ENCODE measurements at places on chromosomes 7 and 10. TPM values are rescaled to one million over a fixed set of nuclear protein-coding genes. Genes with fewer than 3 reads are reported as not detected.

MAP3K8 gene
- polyA plus RNA-seq, result 1.3 TPM

DNA sequence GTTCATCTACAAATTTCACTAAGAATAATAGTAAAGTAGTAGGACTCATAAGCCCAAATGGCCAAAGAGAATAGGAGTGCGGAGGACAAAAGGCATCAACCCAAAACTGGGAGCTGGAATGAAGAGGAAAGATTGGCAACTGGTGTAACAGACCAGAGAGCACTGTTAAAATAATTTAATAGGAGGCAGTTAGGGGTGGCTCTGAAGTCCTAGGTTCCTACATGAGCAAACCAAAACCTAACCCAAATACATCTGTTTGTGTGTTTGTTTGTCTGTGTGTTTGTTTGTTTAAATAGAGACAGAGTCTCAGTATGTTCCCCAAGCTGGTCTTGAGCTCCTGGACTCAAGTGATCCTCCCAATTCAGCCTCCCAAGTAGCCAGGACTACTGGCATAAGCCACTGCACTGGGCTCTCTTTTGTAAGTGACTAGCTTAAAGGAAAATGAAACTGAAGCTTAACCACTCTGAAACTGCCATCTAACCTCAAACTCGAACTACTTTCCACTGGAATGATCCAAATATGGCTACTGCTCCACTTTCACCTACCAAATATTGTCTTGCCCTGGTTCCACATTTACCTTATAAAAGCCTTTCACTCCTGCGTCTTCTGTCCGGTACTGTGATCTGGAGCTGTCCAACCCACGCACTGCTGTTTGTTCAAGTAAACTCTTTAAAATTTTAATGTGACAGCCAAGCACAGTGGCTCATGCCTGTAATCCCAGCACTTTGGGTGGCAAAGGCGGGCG lies 94.9 kb downstream of the AKR1D1 start:
- no peak for DNase-seq

UTF1 gene
- polyA plus RNA-seq, result not detected

PGAM2 gene
- 141 TPM for polyA plus RNA-seq

ALDH18A1 gene
- polyA plus RNA-seq, result 31.1 TPM
